Activated T-cell treated with anti-CD3 and anti-CD28 coated beads, Interleukin-2, amount 50 U/mL, for 24 hours (primary cell): ENCODE measurements at places on chromosomes 16 and 17.

- no peak for DNase-seq
Measured at GRCh38 chr16:75458029-75458428, 6.5 kb downstream of the TMEM170A start.

DNA sequence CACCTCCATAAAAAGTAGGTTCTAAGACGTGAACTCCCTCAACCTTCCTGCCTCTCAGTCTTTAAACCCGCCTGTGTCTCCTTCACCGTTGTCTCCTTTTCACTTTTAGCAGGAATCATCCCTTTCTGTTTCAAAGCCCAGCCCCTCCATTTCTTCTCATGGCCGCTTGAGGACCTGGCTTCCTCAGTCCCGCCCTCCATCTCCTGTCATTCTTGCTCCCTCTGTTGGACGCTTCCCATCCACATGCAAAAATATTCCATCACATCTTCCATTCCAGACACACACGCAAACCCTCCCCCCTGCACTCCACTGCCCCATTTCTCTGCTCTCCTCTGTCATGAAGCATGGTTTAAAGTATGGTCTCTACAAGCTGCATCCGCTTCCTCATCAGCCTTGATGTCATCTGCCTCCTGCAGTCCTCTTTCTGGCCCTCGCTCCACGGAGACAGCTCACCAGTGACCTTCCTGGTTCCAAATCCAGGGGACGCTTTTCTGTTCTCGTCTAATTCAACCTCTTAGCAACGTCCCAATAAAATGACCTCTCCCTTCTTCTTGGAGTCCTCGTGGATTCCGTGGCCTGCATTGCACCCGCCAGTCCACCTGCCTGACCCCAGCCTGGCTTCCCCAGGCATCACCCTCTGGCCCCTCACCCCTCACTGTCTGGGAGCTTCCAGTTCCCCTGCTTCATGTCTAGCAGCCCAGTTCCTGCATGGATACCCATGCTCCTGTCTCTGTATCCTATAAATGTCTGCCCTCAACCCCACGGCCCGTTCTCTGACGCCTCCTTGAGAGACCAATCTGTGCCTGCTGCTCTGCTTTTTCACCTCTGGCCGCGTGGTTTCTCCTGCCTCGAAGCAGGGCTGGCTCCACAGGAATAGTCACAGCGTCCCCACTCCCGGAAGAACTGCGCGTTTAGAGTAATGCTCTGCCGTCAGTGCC is 26.2 kb downstream of the ANKRD40 start:
- no peak for DNase-seq

DNA sequence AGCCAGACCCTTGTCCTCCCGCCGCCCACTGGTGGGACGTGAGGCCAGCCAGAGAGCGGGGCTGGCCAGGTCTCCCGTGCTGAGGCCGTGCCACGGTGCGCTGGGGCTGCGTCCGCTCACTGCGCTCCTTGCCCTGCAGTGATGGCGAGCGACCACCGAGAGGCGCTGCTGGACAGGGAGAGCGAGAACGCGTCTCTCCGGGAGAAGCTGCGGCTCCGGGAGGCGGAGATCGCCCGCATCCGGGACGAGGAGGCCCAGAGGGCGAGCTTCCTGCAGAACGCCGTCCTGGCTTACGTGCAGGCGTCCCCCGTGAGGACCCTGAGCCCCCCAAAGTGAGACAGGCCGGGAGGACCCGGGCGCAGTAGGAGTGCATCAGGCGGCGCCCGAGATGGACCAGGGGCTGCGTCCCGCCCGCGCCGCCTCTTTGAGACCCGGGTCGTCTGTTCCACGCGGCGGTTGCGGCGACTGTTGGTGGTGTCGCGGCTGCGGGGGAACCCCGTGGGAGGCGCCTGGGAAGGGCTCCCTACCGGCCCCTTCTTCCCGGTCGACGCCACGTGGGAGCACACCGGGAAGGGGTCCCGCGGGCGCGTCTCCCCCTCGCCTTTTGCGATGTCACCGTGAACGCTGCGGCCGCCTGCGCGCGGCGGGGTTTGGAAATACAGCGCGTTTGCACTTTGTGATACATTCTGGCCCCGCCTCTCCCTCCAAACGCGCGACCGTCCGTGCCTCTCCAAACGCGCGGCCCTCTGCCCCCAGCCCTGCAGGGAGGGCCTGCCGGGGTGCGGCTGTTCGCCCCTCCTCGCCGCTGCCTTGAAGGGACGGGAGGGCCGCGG is 792 bp upstream of the RAC3 start:
- DNase-seq: peak; percentile 87

DNA sequence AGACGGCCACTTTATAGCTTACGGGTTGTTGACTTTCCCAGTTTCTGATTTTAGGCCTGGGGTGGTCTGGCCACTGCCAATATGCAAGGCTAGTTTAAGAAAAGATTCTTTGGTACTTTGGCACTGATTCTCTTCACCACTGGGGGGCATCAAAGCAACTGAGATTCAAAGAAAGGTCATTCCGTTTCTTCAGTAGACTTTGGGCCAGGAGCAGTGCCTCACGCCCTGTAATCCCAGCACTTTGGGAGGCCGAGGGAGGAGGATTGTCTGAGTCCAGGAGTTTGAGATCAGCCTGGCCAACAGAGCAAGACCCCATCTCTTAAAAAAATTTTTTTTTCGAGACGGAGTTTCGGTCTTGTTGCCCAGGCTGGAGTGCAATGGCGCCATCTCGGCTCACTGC is 53.0 kb downstream of the RPA1 start:
- DNase-seq: no peak

- DNase-seq: no peak
Measured at GRCh38 chr17:66541461-66542128, 239.2 kb downstream of the PRKCA start.

GRCh38 chr17:81712468-81713003 is 452 bp downstream of the SLC25A10 start:
- DNase-seq: no peak

DNA sequence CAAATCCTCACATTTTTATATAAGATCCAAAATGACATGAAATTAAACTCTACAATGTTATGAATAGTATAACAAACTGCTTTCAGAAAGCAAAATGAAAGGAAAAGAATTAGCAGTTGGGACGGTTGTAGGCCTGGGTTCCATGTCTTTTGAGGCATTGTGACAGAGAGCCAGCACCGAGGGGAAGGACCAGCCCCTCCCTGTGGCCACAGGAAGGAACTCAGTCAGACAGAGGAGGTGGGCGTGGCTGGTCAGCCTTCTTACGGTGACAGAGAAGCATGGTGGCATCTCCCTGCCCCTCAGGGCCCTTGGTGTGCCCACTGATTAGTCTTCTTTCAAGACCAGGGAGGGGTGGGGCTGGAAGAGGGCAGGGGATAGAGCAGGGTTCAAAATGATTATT is 5.7 kb downstream of the ZNF319 start:
- DNase-seq: peak; percentile 47

GRCh38 chr16:768428-768827 is 7.9 kb downstream of the MSLN start:
- DNase-seq: no peak

GRCh38 chr16:87160234-87160636 is 157.0 kb downstream of the C16orf95 start:
- no peak for DNase-seq
